ENCODE measurements at places on chromosomes 7 and 10.

DNA sequence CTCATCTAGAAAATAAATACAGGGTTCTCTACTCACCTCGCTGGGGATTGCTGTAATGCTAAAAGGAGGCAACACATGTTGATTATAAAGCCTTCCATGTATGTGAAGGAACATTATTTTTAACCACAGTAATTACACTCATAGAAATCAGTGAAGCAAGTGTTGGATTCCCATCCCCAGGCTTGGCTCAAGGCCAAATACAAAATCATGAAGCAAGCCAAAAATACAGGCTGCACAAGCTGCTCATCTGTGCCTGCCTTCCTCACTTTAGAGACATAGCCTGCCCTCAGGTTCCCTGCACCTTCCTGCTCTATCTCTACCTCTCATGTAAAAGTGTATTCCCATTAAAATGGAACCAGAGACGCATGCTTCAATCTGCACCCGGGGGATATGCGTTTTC lies 1077.1 kb upstream of the C7orf33 start:
- no peak for DNase-seq

DNA sequence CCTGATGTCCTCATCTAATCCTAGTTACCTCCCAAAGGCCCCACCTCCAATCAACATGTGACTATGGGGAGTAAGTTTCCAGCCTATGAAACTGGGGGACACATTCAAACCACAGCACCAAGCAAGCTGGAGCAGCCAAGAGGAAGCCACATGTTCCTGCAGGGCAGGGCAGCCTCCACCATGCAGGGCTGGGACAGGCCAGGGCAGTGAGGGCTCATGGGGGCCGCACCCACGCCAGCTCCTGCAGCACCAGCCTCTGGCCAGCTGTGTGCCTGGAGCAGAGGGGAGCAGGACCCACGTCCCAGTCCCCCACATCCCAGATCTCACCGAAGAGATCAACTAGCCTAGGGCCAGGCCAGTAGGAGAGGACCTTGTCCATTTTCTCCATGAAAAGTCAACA lies 85.9 kb upstream of the INSIG1 start:
- no peak for DNase-seq

GRCh38 chr10:51748959-51749358 lies 49.6 kb upstream of the CSTF2T start:
- no peak for DNase-seq

- no peak for DNase-seq
Measured at GRCh38 chr7:82729172-82730030, 285.8 kb upstream of the CACNA2D1 start.

- DNase-seq = no peak
Measured at GRCh38 chr10:53260213-53260612, 487.6 kb upstream of the MBL2 start.

- no peak for DNase-seq
Measured at GRCh38 chr7:68679459-68680234, 918.6 kb upstream of the AUTS2 start.

DNA sequence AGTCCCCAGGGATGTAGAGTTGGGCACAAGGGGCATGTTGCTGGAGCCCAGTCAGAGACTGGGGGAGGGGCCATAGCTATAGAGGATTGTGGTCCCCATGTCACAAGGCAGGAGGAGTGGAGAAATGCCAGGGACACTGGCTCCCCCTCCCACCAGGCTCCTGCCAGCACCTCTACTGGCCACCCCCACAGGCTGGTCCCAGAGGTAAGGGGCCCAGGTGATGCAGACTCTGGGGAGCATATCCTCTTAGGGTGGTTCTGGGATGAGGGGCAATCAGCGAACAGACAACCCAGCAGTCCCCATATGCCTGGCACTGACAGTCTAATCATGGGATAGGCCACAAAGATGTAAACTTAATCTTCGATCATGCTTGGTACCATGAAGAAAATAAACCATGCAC lies 21.2 kb downstream of the C10orf71 start:
- DNase-seq = no peak

DNA sequence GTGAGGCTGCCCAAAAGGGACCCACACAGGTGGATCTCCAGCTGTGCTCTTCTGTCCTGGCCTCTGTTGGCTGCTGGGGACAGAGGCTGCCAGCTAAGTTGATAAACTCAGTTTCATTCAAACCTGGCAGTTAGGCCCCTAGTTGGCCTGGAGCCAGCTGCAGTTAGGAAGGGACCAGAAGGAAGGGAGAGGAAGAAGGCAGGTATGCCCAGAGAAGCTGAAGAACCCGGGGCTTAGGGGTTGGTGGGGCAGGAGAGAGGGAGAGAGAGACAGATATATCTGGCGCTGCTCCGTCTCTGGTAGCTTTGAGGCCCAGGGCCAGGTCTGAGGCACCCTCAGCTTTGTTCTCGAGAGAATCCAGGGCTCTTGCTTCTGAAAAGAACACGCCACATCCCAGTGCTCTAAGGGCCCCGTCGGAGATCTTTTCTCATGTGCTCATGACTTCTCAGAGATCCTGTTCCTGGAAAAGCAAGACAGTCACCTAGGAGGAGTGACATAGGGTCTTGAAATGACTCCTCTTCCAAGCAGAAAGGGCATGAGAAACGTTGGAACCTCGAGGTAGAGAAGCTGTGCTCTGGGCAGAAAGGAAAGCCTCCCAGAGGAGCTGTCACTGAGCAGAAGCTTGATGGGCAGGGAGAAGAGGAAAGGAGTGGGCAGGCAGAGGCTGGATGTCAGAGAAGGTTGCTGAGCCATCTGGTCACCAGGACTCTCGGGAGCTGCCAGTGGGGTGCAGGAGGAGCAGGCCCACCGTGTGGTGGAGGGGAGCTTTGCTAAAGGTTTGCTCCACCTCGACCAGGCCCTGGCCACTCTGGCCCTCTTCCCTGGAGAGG lies 153.6 kb downstream of the ARHGAP21 start:
- peak; percentile 77 for DNase-seq

DNA sequence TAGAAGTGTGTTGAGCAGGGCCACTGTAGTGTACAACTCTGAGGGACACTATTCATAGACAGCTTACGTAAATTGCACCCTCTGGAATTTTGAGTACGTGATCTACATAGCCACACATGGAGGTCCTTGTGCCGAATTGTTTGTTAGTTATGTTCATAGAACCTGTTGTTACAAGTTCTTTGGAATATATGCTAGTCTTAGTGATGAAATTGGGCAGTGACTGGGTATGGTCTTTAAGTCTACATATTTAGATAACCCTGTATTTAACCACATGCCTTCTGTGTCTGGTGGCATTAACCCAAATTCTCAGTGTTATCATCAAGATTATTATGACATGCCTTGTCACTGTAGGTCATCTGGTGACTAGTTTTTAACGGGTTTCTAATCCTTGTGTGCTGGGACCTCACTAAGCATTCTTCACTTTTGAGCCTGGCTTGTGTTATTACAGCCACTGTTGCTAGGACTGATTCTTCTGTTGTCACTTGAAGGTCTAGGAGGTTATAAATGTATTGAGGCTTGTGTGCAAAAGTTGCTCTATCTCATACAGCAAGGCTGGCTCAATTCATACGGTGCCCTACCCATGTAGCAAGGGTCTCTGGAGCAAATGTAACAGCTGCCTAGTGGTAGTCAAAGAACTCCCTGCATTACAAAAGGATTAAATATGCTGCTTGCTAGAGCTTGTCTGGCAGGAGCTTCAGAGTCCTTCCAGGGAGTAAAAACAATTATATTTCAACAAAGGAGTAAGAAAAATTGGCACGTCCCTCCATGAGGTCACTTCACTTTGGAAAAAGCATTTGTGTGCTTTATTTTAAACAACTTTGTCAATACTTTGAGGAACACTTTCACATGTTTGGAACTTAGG lies 65.4 kb downstream of the CDK14 start:
- DNase-seq = no peak

GRCh38 chr7:26117142-26117807 lies 34.7 kb upstream of the NFE2L3 start:
- DNase-seq = no peak

GRCh38 chr7:32591938-32592337 lies 96.6 kb downstream of the AVL9 start:
- DNase-seq = no peak

DNA sequence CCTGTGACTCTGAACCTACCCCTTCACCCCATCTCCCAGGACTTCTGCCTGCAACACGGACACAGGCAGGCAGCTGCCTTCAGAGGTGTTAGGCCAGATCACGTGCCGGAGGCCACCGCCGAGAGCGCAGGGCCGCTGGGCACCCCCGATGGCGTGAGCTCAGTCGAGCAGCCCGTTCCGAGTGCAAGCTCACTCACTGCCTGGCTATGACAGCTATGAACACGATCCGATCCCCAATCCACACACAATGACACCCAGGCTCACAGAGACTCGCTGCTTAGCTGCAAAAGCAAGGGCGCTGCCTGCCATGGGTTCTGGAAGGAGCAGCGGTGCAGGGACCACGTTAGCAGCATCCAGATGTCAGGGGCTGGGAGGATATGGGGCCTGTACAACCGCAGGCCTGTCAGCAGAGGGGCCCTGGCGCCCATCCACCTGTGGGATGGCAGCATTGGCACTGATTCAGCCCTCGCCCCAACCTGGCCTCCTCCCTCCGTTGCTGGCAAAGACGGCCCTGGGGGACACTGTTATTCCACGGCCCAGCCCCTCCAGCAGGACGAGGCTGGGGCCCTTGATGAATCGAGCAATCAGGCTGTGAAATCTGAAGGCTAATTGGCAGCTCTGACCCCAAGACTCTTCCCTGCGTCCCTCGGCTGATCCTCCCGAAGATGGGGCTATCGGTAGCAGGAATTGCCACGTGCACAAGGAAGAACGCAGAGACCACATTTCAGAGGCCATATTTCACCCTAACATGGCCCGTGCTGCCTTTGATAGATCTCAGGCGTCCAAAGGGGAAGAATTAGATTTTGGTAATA lies 230.1 kb downstream of the ELFN1 start:
- DNase-seq = no peak

Measured in hematopoietic multipotent progenitor cell treated with erythropoietin and hydrocortisone succinate and interleukin-3 and kit ligand, for 15 days (in vitro differentiated cells).